ENCODE measurements at places on chromosomes 7 and 10.

DNA sequence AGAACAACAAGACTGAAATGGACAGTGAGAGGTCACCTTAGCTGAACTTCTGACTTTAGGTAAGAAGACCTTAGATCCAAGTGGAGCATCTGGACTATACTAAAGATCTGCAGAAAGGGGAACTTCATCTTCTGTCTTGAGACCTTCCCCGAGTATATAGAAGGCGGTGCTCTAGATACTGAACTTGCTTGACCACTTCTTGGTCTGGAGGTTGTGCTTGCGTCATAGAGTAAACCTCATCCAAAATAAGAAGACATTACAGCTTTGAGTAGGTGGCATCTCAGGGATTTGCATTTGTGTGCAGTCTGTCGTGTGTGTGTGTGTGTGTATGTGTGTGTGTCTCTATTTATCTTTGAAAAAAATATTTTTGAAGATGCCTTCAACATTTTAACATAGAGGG lies 157.5 kb downstream of the CHN2 start:
- DNase-seq = no peak

DNA sequence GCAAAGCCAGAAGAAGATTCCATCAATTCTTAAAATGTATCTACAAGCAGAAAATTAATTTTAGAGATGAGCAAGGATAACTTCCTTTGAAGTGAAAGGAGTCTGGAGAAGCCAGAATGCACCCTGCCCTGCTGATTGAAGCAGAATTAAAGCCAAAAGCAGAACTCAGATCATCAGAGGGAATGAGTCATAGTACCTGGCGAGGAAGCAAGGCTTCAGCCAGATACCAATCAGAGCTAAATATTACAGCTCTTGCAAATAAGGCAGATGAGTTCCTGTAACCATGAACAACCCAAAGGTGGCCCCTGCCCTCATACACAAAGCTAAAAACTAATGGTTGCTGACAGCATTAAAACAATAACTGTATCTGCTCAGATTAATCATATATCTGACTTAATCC lies 10.4 kb downstream of the HTR7 start:
- DNase-seq = peak; percentile 73

GRCh38 chr7:140127360-140128127 lies 49.2 kb downstream of the KDM7A start:
- no peak for DNase-seq

GRCh38 chr7:13036256-13036780 lies 348.9 kb downstream of the ARL4A start:
- peak; percentile 30 for DNase-seq

DNA sequence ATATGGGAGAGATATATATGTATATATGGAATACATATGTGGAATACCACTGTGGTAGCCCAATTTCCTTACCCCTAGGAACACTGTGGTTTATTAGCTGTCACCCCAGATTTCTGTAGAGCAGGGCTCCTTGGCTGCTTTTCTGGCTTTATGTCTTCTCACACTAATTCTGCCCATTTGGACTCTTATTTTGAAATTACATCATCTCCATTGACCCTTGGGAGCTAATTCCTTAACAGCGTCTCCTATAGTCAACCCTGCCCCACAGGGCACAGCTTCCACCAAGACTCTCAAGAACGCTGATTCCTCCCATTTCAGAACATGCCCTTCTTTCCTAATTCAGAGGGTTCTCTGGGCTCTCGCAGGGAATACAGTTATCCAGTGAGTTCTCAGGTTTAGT lies 55.4 kb upstream of the TARP start:
- DNase-seq = no peak

GRCh38 chr7:116548506-116548905 lies 23.7 kb downstream of the CAV1 start:
- no peak for DNase-seq

DNA sequence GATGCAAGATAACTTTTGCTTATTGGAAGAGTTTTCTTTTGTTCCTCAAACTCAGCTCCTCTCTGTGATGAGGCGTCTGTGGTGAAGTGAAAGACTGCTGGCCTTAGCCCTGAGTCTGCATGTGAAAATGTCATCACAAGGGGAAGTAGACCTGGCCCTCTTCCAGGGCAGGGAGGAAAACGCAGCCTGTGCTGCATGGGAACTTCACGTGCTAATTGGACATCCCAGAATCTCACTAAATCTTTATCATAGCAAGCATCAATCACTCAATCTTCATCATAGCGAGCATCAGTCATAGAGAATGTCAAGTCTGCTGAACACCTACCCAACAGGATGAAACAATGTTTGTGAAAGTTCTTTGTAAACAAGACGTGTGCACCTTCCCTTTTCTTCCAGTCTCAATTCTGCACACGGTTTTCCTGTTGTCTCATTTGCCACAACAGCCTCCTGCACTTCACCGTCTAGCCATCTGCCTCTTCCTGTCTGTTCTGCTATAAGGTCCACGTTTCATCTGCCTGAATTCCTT lies 314.6 kb downstream of the FRMD4A start:
- DNase-seq = peak; percentile 41

DNA sequence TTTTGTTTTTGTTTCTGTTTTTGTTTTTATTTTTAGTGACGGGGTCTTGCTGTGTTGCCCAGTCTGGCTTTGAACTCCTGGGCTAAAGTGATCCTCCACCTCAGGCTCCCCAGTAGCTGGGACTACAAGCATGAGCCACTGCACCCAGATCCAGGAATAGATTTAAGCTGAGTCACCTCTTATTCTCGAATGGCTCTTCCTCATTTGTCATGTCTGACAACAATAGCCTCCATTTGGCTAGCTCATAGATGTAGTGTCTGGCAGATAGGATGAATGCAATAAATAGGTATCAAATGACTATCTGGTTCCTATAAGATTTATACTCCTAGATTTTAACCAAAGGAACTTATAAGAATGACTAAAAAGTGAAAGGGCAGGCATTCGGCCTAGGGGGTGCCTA lies 172.9 kb downstream of the TMEM26 start:
- peak; percentile 70 for DNase-seq

DNA sequence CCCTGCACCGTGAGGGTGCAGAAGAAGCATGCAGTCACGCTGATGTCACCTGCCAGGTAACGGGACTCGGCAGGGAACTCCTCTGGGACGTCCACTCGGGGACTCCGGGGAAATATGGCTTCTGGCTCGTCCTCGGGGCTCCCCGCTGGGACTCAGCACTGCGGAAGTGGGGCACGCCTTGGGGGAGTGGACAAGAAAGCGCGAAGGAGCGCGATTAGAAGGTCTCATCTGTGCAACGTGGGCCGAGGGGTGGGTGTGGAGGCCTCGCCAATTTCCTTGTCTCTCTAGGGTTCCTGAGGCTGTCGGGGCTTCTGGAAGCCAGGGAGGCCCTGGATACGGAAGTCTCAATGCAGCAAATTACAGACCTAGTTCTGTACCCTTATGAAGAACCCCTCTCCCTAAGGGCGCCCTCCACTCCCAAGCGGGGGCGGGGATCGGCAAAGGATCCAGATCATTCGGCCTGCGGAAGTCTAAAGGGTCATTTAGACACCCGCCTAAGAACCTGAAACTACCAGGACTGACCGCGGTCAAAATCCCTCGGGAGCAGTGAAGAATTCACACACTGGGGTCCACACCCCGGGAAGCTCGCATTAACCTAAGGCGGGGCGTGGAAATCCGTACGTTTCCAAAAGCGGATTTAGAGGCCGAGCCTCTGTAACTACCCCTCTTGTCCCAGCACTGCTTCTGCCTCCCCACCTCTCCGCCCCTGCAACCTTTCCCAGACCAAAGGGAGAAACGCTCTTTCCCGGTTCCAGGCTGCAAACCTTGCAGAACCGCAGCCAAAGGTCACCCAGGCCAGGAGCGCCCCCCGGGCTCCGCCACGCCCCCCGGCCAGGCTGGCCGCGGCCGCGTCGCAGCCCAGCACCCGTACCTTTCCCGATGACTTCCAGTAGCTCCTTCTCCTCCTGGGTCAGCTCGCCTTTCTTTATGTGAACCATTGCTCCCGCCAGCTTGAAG lies 640 bp downstream of the ANKMY2 start:
- peak; percentile 52 for DNase-seq

DNA sequence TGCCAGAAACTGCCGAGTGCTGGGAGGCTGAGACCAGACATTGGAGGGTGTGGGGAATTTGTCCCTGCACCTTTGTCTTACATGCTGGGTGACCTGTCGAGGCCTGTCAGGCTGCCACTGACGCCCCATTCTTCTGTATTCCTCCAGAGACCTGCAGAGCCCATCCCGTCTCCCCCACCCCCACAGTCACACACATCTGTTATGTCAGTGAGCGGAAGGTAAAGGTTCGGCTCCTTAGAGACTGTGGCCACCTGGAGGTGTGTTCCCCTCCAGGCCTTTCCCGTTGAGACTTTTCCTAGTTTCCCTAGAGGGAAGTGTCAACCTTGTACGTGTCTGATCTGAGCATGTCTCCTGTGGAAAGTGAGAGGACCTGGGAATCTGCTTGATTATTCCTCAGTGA lies 84.5 kb downstream of the ATXN7L1 start:
- DNase-seq = no peak

GRCh38 chr10:72292223-72292691 lies 18.5 kb downstream of the DDIT4 start:
- peak; percentile 46 for DNase-seq

GRCh38 chr10:3782451-3783315 lies 2.3 kb downstream of the KLF6 start:
- peak; percentile 91 for DNase-seq

DNA sequence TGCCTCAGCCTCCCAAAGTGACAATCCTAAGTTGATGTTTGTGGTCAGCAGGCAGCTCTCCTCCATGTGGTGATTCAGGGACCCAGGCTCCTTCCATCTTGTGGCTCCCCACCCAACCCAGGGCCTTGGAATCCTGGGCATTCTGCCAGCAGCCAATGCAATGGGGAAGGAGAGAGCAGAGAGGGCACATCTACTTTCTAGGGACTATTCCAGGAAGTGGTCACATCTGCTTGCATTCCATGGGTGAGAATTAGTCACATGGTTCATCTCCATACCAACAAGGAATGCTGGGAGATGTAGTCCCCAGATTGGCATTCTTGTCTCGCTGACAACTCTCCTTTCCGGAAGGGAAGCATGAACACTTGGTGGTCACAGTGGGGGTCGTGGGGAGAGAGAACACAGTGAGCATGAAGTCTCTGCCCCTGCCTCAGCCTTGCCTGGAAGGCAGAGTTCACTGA lies 9.9 kb upstream of the SRRM3 start:
- peak; percentile 72 for DNase-seq

GRCh38 chr7:26624839-26625238 lies 239.6 kb downstream of the SKAP2 start:
- DNase-seq = no peak

All from HT1080 (cell line).